ENCODE measurements at places on chromosomes 12 and 14. TPM values are rescaled to one million over a fixed set of nuclear protein-coding genes. Genes with fewer than 3 reads are reported as not detected.
A peak's percentile ranks its signal among the peaks of the same experiment; 100 is the strongest.

- peak; percentile 24 for DNase-seq
Measured at GRCh38 chr14:38209572-38210557, 2.2 kb downstream of the SSTR1 start.

DNA sequence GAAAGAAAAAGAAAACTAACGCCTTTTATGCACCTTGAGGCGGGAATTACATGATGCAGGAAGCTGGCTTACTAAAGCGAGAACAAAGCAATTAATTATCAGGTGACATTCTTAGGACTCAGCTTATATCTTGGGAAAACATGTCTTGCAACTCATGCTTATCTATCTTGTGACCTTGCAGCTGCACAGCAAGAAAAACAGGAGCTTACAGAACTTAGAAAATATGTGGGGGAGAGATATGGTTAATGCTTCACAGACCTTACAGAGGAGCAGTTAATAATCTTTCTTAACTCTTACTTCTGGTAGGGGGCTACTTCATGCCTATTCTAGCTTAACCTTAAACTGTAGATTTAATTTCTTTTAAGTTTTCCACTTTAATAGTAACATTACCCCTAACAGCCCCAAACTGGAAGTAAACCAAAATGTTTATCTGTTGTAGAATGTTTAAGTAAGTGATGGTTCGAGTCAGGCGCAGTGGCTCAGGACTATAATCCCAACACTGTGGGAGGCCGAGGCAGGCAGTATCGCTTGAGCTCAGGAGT lies 13.2 kb upstream of the OR11G2 start:
- no peak for DNase-seq

DNA sequence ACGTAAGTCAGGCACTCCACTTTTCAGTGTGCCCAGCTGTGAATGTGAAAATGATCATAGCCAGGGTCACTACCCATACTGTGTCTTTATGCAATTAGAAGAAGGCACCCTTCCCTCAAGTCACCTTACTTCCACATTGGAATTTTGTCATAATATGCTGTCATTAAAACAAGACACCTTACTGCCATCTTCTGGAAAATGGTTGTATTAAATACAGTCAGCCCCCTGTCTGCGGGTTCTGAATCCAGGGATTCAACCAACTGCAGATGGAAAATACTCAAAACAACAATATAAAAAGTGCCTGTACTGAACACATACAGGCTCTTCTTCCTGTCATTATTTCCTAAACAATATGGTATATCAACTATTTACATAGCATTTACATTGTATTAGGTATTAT lies 70.2 kb upstream of the TBX5 start:
- peak; percentile 49 for DNase-seq

DNA sequence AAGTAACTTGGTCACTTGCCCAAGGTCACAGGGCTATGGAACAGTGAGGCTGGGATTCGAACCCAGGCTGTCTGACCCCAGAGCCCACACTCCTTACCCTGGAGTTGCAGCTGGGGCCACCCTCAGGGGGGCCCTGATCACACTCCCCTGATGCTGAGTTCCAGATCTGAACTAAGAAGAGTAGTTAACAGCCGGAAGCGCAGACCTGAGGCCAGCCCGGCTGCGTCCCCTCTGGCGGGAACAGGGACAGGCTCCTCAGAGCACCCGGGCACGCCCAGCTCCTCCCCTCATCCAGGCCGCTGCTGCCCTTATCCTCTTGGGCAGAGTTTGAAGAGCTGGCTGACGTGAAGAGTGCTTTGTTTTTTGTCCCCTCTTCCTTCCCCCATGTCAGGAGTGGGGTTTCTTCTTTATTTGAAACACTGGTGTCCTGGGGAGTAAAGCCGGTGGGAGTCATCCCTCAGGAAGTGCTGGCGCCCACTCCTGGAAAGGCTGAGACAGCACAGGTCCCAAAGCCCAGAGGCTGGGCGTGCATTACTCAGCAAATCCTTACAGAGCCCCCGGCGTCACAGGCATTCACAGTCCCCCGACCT lies 8.7 kb downstream of the PHB2 start:
- DNase-seq: peak; percentile 85

DNA sequence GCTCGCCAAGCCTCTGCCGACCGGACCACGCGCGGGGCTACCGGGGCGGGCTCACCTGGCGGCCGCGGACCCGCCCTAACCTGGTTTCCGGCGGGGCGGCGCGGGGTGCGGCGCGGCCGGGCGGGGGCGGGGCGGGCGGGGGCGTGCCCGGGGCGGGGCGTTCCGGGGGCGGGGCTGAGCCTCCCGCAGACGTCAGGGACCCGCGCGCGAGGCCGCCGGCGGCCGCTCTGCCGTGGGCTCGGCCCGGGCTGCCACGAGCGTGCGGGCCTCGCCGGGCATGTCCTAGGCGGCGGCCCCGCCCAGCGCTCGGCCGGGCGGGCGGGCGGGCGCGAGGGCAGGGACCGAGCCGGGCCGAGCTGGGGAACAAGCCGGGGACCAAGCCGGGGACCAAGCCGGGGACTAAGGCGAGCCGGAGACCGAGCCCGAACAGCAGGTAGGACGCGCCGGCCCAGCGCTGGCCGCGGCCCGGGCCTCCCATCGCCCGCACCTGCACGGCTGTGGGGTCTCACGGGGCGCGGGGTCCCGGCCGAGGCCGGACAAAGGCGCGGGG lies at the start of gene CEP170B:
Gene CEP170B (plus strand): TSS at position 188 of the 550 bp plus-strand sequence. CDS start 3,183 bp downstream, outside the sequence.
- peak; percentile 60 for DNase-seq

- DNase-seq: no peak
Measured at GRCh38 chr14:65780566-65780965, 368.0 kb downstream of the FUT8 start.

- DNase-seq: no peak
Measured at GRCh38 chr14:61513986-61514830, 181.1 kb upstream of the HIF1A start.

- DNase-seq: no peak
Measured at GRCh38 chr14:105335735-105336476, 21.4 kb downstream of the PACS2 start.

GRCh38 chr12:122031342-122032216 lies 9.9 kb downstream of the BCL7A start:
- DNase-seq: peak; percentile 79

- DNase-seq: no peak
Measured at GRCh38 chr14:99169776-99170356, 102.1 kb downstream of the BCL11B start.

DNA sequence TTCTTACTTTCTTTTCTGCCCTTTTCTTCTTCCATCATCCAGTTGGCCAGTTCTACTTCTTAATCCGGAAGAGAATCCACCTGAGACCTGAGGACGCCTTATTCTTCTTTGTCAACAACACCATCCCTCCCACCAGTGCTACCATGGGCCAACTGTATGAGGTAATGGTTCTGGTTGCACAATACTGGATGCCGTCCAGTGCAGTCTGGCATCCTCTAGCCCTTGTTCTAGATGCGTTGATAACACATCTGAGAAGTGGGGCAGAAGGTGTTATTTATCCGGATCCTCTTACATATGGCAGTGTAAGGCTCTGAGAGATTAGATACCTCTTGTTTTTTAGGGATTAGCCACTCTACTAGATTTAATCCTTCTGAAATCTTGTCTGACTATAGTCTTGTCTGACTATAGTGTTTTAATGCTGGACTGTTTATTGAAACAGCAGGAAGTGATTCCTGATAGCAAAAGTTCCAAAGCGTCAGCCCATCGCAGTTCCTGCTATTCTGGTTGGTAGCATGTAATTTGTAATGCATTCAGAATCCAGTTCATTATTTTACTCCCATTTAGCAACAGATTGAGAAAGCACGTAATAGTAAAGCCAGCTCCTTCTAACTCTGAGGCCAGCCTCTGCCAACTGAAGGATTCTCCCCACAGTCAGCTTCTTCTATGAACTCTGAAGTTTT lies 7.9 kb downstream of the GABARAPL1 start:
- no peak for DNase-seq

DNA sequence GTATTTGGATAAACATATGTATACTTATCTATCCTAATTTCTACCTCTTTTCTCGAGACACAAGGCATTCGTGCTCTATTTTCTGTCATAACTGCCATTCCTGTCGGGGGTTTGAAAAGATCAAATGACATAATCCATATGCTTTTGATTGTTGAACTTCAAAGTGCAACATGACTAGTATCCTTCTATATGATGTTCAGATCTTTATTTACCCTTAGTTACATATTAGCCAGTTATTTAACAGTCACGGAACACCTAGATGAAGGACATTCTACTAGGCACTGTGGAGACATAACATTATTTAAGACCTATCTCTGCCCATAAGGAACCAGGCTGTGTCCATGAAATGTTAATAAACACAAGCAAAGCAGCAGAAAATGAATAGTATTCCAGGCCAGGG lies 11.2 kb upstream of the GRIN2B start:
- no peak for DNase-seq

DNA sequence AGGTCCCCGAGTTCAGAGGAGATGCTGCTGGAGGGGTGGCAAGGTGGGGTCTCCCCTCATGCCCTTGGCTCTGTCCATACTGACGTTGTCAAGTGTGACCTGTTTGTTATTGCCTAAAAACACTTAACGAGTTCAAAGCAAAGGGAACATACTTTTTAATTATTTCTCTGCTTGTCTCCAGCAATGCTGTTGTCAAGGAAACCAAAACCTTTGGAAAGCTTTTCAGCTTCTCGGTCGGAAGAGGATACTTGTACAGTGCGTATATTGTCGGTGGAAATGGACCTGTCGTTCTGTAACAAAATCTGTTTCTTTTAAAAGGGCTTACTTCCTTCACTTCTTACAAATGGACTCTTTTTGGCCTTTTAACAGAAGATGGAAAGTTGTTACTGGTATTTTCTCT lies 73.9 kb downstream of the SLC25A47 start:
- no peak for DNase-seq

- DNase-seq: no peak
Measured at GRCh38 chr12:58916161-58916621, 4.1 kb downstream of the LRIG3 start.

GRCh38 chr12:39764944-39765560 lies 145.4 kb upstream of the ABCD2 start:
- DNase-seq: peak; percentile 28

DNA sequence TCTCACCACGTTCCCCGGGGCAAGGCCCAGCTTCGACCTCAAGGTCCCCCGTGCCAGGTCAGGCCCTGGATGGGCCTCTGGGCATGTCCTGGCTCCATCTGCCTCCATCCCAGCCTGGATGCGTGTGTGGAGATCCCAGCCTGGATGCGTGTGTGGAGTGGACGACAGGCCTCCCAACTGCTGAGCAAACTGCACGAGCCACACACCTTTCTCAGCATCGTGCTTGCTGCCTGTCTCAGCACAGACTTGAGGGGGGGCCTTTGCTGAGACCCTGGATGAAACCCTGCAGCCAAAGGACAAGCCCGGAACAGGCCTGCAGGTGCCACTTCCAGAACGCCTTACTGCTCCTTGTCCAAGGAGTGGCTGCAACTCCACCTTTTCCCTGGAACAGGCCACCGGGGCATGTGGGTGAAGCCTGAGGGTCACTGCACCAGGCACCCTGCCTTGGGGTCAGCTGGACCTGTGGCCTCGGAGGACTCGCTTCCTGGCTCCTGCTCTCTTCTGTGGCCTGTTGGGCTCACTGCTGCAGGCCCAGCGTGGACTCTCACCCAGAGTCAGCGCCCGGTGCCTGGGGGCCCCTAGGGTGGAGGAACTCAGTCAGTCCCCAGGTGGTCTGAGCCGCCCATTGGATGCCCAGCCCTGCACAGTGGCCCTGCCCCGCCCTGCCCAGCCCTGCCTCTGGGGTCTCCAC lies 176.0 kb downstream of the KIF26A start:
- no peak for DNase-seq

- DNase-seq: no peak
Measured at GRCh38 chr12:111204788-111205241, 164.1 kb downstream of the PHETA1 start.

DNA sequence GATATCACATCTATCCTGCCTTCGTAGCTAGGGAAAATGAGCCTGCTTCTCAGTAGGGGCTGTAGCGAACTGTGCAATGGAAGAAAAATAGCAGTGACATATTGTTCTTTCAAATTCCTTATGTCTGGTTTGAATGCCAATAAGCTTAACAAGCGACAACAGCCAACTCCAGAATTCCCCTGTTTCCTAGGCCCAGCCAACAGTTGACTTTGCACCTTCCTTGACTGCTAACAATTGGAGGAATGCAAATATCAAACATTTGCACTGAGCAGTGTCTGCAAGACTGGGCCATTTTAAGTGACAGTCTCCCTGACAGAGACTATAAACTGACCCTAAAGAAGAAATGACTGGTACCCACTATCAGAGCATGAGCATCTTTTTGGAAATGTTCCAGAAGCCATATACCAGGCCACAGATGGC lies 12.0 kb upstream of the SERPINA1 start:
- DNase-seq: no peak

- no peak for DNase-seq
Measured at GRCh38 chr14:70788898-70789297, 20.4 kb downstream of the MAP3K9 start.

DNA sequence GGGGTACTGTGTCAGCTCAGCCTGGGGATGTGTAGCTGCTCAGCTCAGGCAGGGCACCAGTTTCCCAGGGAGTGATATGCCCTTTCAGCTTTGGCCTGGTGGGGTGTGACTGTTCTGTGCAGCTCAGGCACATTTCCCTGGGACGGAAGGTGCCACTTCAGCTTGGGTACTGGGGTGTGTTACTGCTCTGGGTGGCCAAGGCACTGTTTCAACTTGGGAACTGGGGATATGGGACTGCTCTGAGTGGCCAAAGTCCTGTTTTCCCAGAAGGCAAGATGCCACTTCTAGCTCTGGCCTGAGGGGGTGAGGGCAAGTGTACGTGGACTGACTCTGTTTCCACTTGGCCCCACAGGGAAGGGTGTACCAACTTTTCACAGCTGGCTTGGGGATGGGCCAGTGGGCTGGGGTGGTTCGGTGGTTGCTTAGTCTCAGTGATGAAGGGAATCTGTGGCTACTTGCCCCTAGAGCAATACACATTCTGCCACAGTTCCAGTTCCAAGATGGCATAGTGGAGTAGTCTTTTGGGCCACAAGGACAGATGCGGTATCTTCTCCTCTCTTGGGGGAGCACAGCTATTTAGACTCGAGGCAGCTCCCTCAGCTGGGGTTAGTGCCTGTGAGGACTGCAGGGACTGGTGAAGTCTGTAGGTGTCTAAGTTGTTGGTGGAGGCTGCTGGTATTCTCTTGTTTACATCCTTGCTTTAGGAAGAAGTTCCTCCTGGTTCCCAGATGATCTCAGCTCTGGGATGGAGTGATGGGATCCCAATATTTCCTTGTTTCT lies 26.4 kb downstream of the TBC1D15 start:
- DNase-seq: no peak

GRCh38 chr14:46717211-46717610 lies 65.6 kb upstream of the RPL10L start:
- DNase-seq: no peak

DNA sequence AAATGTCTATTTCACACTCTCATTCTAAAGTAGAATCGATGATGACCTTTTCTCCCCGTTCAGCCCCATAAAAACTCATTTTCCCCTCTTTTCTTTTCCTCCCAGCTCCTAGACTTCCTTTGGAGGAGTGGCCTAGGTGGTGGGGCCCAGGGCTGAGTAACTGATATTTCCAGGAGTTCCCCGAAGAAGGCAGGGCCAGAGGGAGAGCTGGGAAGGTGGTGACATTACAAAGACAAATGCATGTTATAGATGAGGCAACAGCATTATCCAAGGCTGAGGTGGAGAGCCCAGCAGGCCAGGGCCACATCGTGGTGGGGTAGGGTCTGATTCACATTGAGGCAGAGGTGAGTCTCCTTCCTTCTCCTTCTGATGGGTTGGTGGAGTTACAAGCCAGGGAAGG lies 22.2 kb upstream of the HDAC7 start:
- DNase-seq: no peak

The LHX5 gene
- polyA plus RNA-seq: not detected

The SLC39A5 gene
- 0.23 TPM for polyA plus RNA-seq

The PTGER2 gene
- 0.51 TPM for polyA plus RNA-seq

The FAM186B gene
- 0.05 TPM for polyA plus RNA-seq

The KDM2B gene
- 18.4 TPM for polyA plus RNA-seq

The TAS2R9 gene
- polyA plus RNA-seq: not detected

The CCDC175 gene
- not detected for polyA plus RNA-seq

The RNF10 gene
- polyA plus RNA-seq: 101 TPM

The DPF3 gene
- polyA plus RNA-seq: 0.10 TPM

The FBRSL1 gene
- polyA plus RNA-seq: 32.8 TPM

All from A549 (cell line).